ENCODE measurements at places on chromosomes 4 and X.

- no peak for DNase-seq
Observed at GRCh38 chrX:37883196-37883595, 35.8 kb upstream of the DYNLT3 start.

DNA sequence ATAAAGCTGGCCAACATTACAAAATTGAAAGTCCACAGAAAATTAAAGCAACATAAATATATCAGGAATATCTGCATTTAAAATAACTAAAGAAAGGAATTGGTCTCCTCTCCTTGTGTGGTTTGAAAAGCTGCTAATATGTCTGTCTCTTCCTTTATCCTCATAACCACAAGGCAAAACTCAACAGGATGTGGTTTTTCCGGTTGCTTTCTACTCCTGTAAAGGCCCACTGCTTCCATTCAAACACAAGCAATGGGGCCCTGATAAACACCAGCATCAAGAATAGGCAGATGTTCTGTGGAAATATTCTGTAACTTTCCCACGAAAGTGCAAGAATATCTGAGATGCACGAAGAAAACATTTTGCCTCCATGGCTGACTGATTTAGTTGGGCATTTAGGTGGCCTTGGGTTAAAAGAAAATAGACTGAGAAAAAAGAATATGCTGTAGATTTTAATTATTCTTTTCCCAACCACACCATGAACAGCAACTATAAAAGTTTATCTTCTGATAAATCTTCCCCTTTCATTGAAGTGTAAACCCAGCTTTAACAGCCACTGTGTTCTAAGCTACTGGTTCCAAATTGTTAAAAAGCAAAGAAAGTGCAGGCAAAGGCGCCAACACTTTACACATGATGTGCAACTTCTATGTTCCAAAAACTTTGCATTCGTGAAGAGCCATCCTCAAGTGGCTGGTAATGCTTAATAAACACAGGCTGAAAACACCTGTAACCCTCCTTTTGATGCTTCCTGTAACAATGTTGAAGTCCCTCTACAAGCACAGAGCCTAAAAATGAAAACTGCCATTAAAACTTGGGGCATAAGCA lies 50.5 kb upstream of the NDST3 start:
- DNase-seq: no peak

DNA sequence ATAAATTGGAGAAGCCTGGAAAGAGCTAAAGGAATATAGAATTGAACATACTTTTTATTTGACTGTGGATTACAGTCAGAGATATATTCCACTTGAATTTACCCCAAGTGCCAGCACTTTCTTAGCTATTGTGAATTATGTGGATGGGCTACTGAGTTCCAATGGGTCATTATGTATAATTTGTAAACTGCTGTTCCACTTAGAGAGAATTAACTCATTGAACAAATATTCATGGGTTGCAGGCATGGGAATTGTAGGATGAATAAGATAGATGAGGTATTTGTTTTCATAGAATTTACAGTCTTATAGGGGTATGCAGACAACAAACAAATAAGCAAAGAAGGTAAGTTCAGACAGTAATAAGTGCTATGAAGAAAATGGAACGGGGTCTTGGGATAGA lies 195.7 kb downstream of the SHROOM3 start:
- DNase-seq: no peak

GRCh38 chrX:54695816-54696487 lies 102.1 kb downstream of the ITIH6 start:
- DNase-seq: no peak

GRCh38 chr4:2800691-2801596 lies 8.1 kb downstream of the SH3BP2 start:
- DNase-seq: peak; percentile 26

GRCh38 chr4:147843162-147843561 lies 111.3 kb downstream of the ARHGAP10 start:
- no peak for DNase-seq

DNA sequence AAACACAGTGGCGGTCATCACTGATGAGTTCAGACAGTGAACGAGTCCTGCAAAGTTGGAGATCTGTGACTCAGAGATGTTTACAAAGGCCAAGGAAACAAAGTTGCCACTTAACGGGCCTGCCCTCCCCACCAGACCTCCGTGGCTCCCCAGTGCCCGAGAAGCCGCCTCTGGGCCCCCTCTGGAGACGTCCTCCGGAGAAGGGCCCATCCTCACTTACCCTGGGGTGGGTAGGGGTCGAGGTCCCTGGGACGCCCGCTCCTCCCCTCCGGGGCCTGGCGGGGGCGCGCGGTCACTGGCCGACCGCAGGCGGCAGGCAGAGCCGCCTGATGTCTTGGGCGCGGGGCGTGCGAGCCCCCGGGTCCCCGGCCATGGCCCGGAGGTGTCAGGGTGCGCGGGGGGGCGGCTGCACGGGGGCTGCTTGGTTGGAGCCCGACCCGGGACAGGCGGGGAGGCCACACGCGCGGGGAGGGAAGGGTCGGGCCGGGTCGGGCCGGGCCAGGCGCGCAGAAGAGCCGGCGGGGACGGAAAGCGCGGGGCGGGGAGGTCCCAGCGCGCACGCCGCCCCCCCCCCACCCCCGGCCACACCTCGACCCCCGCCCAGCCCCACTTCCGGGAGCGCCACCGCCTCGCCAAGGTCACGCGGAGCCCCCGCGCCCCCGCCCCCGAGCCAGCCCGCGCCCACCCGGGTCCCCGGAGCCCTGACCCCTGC lies 529 bp downstream of the DHRSX start:
- DNase-seq: peak; percentile 26

DNA sequence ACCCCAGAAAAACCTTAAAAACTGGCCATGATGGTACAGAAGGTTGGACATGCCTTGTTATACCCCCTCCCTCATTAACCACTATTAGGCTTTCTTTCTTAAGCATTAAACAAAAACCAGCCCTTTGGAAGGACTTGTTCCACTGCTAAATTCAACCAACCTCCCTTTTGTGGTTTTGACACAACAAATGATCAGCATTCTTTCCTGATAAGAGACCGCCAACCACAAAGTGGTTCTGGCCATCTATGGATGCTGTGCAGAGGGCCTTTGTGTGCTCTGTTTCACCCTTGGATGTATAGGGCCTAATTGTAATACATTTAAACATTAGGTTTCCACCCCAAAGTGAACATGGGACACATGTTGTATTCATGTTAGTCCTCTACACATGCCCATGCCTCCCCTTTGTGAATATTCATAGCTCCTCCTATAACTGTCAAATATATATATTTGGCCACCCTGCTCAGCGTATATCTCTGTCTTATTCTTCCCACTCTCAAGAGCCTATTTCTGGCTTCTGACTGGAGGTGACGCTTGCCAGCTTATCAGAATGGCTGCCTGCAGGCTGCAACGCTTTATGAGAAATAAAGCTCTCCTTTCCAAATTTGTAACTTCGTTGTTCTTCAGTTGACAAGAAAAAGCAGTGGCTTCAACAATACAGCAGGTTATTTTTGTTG lies 126.6 kb downstream of the NPNT start:
- no peak for DNase-seq

- DNase-seq: no peak
Observed at GRCh38 chr4:61320154-61320553, 120.0 kb downstream of the ADGRL3 start.

DNA sequence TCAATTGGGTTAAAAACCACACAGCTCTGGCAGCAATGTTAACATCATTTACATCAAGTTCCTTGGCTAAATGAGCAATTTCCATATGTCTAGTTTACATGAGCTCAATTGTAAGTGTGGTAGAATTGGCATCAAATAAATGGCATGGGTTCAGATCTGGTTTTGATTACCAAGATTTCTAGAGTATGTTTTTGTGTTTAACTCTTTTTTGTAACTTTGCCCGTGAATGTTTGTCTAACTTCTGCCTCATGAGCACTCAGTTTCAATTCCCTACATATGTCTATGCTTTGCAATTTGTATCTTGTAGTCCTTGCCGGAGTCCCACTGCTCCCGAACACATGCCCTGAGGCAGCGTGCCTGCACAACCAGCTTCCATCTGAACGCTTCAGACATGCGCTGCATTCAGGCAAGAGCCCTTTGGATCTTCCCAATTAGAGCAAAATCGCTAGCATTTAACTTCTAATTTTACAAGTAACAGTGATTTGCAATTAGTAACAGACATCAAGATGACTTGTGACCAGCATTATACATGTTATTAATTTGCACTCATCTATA lies 644.4 kb downstream of the TRIML1 start:
- no peak for DNase-seq

DNA sequence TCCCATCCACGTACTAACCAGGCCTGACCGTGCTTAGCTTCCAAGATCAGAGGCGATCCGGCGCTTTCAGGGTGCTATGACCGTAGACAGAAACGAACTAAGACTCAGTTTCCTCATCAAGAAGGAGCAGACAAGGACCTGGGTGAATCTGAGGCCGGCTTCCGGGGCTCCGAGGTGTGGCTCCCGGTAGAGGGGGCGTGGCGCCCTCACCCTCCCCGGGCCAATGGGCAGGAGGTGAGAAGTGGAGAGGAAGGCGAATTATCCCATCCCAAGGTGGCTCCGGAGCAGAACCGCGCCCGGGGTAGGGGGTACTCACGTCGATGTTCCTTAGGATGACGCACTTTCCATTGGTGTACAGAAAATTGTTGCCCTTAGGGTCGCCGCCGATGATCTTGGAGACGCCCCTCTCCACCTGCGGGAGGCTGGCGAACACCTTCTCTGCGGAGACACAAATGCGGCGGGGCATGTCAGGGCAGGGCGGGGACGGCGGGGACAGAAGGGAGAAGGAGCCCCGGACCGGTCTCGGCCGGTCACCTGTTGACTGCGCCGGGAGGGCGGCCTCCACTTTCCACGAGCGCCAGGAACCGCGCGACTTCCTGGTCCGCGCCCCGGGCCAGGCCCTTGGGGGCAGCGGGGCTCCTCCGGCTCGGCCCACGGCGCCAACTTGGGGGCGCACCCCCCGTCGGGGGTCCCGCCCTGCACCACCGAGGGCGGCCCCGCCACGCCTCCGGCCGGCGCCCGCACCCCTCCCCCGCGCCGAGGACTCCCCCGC lies 616 bp downstream of the WDR1 start:
- peak; percentile 73 for DNase-seq

- no peak for DNase-seq
Observed at GRCh38 chr4:81905971-81906370, 434.3 kb upstream of the RASGEF1B start.

DNA sequence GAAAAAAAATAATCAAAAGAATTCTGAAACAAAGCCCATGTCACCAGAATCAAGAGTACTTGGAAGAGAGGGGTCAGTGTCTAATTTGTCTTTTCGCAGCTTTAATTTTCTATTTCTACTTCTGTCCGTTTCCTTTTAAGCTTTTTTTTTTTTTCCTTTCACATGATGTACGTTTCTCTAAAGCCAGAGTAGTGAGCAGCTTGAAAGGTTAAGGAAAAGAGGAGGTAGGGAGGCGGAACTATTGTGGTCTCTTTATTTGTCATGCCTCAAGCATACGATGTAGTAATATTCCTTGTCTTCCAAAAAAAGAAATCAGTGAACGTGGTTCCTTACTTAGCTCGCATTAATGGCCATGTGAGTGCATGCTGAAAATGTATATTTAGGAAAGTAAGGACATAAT lies 311.5 kb downstream of the TENM3 start:
- DNase-seq: no peak

- DNase-seq: no peak
Observed at GRCh38 chrX:126342859-126343258, 176.8 kb upstream of the DCAF12L2 start.

DNA sequence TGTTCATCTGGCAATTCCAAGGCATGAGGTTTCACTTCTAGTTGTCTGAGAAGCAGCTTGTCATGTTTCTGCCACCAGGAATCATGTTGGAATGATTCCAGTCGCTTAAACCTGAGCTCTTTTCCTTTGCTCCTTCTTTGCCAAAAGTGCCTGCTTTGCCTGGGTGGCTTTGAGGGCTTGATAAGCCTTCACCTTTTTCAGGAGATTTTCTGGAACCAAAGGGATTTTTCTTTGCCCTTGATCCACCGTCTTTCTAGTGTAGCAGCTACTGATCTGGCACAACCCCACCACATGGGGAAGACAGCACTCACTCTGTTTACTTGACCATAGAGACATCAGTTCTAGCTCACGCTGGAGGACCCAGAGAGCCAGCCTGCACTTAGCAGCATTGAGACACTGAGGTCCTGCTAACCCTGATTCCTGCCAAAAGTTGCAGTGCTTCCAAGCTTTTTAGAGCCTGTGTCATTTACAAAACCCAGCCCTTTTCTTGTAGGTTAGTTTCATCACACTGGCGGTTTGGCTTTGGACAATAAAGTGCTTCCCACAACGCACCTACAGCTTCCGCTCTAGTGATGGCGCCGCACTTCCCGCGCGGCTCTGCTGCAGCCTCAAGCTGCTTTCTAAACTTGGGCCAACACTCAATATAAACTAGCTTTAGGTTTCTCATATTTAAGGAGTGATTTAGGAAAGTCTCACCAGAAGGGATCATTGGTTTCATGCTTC lies 7.3 kb upstream of the CCNI start:
- no peak for DNase-seq

DNA sequence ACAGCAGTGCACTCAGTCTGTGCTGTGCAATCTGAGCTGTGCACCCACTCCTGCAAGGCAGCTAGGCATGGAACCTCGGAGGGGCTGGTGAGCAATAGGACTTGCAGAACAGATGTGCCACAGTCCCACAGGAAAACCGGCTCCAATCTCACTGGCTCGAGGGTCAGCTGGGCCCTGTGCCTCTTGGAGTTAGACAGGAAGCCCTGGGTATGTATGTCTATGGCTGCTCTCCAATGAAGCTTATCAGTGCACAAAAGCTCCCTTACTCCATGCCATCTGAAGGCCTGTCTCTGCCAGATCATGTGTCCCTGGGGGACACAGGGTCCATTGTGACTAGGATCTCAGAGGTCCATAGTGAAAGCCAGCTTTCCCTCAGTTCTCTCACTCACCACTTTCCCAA lies 335.8 kb downstream of the SH3BGRL start:
- DNase-seq: no peak

GRCh38 chr4:124530464-124531077 lies 182.0 kb downstream of the ANKRD50 start:
- no peak for DNase-seq

- DNase-seq: no peak
Observed at GRCh38 chr4:172653676-172654075, 514.9 kb upstream of the GALNT7 start.

DNA sequence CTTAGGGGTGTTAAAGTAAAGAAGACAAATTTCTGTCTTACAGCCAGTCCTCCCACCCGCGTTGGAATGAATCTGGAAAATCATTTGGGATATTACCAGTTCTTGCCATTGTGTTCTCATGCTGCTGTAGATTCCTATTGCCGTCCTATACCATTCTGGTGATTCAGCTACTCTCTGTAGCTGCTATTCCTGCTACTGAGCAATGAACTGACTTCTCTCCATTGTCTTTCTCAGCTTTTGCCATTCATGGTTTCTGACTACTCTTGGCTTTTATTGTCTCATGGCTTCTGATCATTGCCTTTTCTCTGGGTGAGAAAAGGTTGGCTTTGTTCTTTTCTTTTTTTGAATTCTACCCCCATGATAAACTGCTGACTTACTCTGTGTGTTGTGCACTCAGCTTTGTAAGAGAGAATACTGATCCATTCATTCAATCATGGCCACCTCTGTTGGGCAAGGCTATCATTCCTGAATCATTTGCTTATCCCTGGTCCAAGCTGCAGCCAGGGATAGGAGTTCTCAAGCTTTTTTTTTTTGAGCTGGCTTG lies 27.7 kb upstream of the METAP1 start:
- DNase-seq: no peak
